ENCODE measurements at places on chromosomes 2 and 18.
A peak's percentile ranks its signal among the peaks of the same experiment; 100 is the strongest.

- no peak for DNase-seq
Measured at GRCh38 chr2:197577446-197577845, 61.6 kb downstream of the MOB4 start.

DNA sequence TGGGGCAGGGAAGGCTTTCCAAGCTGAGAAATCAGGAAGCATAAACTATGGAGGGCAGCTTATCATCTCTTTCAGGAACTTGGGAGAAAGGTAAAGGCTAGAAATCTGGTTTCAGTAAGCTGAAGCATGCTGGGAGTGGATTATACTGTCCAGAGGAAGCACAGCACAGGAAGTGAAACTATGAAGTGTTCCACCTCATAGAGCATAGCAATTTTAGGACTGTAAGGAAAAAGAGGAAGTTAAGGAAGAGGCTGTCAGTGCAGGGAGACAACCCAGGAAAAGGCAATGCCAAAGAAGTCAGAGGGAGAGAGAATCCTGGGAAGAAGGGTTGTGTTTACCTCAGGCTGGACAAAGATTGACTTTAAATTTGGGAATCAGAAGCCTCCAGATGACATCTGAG lies 51.9 kb downstream of the EFEMP1 start:
- DNase-seq, result no peak

GRCh38 chr2:29196792-29197788 lies 81.9 kb downstream of the CLIP4 start:
- peak; percentile 43 for DNase-seq

DNA sequence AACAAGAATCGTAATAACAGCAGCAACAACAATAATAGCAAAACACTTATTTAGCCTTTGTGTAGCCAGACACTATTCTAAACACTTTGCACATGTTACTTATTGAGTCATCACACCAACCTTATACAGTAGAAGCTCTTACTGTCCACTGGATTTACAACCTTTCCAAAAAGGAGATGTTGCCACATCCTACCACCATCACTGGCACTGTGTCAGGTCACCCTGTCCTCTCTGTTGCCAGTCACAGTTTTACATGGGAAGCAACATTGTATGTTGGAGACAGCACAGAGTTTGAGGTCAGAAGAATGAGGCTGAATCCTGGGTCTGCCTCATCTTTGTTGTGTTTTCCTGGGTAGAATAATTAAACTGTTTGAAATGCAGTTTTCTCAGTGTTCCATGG lies 201.4 kb upstream of the EPAS1 start:
- no peak for DNase-seq

- DNase-seq, result no peak
Measured at GRCh38 chr2:5229574-5229973, 462.6 kb upstream of the SOX11 start.

Data from DMS153 (cell line).